ENCODE measurements at places on chromosomes 2 and 18.

- DNase-seq, result no peak
Measured at GRCh38 chr2:65456064-65456463, 23.7 kb upstream of the SPRED2 start.

GRCh38 chr18:43620936-43621335 is 343.6 kb upstream of the SYT4 start:
- DNase-seq, result no peak

- DNase-seq, result no peak
Measured at GRCh38 chr18:47635416-47635815, 295.0 kb downstream of the SMAD2 start.

- no peak for DNase-seq
Measured at GRCh38 chr2:28754321-28754720, 2.7 kb downstream of the PPP1CB start.

DNA sequence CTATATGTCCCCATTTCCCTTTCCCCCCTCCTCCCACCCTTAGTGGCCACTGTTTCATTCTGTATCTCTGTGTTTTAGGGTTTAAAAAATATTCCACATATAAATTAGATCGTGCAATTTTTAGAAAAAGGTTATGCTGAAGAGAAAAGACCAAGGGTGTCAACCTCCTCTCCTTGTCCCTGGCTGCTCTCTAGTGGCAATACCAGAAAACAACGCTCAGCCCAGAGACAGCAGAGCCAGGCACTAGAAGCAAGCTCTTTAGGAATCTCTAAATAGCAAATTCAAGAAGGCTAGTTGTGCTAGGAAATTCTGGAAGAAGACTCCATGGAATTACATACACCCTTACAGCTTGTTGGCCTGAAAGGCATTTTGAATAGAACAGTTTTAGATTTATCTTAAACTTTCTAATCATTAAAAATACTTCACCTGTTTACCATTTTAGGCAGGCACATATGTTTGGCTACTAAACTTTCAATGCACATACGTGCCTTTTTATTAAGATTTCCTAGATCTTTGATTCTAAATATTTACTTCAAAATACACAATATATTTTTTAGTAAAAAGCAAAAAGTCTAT is 35.1 kb upstream of the RASGRP3 start:
- no peak for DNase-seq

- DNase-seq, result no peak
Measured at GRCh38 chr2:164692114-164692513, 70.8 kb upstream of the GRB14 start.

DNA sequence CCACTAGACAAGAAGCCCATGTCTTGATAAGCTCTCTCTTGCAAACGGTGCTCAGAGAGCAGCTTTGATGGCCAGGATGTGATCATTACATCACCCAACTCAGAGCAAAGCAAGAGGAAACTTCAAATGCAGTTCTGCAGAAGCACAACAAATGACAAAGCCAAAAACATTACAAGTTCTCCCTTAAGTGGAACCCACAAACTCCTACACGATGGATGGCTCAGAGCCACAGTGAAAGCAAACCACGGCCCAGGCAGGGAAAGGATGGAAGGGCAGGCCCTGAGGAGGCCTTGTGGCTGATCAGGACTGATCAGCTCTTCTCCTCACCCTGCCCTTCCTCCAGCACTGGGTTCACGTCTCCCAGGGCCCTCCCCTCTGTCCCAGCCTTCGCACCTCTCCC is 326.4 kb downstream of the EIPR1 start:
- no peak for DNase-seq

- no peak for DNase-seq
Measured at GRCh38 chr2:177271981-177272666, 7.6 kb upstream of the NFE2L2 start.

Data from stimulated activated CD8-positive, alpha-beta memory T cell treated with anti-CD3 and anti-CD28 coated beads, Interleukin-15, amount 100 ng/mL, for 24 hours (primary cell).